WERI-Rb-1 (cell line): ENCODE measurements at places on chromosomes 2 and 18.

DNA sequence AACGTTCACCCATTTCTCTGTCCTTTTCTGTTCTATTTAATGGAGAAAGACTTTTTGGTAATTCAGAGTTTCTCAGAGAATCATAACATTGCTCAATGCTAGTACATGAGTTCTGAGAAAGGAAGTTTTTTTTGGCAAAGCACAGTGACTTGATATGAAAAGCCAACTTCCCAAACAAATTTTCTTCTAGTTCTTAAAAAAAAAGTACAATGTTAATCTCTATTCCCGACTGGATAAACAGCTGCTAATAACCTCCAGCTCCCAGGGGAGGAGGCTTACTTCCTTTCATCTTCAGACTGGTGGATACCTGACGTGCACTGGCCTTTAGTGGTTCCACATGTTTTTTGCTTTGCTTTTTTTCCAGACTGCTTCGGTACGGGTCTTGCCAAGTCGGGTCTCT is 284.6 kb upstream of the CCDC68 start:
- DNase-seq = no peak

DNA sequence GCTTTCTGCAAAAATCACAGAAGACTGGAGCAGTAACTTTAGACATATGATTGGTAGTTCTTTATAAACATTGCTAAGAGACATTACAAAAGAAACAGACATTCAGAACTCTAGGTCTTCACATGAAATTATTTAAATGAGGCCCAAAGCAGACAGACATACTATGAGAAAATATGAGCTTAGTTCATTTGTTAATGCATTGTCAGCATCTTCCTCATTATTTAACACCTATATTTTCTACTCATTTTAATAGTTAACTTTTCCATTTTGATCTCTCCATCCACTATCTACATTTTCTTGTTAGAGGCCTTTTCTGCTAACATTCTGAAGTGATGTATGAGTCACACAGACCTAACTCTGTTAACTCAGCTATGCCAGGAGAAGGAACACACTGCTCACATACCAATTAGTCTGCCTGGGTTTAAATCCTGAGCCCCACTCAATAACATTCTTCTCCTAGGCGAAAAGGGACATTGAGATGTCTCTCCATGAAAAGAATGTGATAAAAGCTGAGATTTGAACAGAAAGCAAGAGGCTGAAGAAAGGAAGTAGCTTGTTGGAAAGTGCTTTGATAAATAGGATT is 400.3 kb upstream of the PKDCC start:
- no peak for DNase-seq

GRCh38 chr2:196314780-196315179 is 143.4 kb upstream of the STK17B start:
- DNase-seq = no peak

- peak; percentile 28 for DNase-seq
These were observed 3.5 kb upstream of the CROCC2 start for GRCh38 chr2:240902615-240903041.

- DNase-seq = peak; percentile 90
These were observed 42.1 kb upstream of the LAPTM4A start for GRCh38 chr2:20093263-20094141.

DNA sequence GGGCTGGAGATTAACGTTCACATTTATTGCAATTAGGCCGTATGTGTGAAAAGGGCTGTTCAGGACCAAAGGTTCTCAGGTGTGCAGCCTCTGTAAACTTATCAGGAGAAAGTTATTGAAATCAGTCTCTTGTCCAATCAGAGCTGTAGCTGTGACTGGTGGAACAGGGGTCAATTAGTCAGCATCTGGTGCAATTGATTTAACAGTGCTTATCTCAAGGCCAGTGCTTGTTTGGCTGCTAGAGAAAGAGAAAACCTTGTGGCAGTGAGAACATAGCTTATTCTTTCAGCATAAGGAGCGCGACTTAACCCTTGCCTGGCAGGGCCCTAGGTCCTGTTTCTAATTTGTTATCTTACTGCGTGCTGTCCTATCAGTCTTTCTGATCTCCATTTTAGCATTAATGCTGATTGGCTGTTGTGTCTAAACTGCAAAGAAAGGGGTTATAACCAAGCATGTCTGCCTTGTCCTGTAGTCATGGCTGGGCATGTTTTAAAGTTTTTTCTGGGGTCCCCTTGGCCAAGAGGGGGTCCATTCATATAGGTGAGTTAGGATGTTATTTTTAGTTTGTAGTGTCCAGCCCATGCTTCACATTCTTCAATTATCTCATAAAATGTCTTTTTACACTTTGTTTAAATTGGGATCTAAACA is 66.4 kb downstream of the CYB5A start:
- no peak for DNase-seq

- DNase-seq = no peak
These were observed 54.7 kb downstream of the BCL2 start for GRCh38 chr18:63264871-63265270.

GRCh38 chr2:101415220-101415619 is 27.9 kb upstream of the CREG2 start:
- DNase-seq = no peak

DNA sequence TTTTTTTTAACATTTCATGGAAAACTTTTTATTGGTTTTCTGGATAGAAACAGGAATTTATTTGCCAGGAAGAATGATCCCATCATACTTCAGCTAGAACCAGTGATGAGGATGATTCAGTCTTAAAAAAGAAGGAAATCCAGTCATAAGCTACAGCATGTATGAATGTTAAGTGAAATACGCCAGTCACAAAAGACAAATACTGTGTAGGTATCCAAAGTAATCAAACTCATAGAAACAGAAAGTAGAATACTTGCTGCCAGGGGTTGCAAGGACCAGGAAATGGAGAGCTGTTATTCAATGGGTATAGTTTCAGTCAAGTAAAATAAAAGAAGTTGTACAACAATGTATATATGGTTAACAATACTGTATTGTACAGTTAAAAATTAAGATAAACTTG is 21.3 kb downstream of the PSME4 start:
- no peak for DNase-seq

DNA sequence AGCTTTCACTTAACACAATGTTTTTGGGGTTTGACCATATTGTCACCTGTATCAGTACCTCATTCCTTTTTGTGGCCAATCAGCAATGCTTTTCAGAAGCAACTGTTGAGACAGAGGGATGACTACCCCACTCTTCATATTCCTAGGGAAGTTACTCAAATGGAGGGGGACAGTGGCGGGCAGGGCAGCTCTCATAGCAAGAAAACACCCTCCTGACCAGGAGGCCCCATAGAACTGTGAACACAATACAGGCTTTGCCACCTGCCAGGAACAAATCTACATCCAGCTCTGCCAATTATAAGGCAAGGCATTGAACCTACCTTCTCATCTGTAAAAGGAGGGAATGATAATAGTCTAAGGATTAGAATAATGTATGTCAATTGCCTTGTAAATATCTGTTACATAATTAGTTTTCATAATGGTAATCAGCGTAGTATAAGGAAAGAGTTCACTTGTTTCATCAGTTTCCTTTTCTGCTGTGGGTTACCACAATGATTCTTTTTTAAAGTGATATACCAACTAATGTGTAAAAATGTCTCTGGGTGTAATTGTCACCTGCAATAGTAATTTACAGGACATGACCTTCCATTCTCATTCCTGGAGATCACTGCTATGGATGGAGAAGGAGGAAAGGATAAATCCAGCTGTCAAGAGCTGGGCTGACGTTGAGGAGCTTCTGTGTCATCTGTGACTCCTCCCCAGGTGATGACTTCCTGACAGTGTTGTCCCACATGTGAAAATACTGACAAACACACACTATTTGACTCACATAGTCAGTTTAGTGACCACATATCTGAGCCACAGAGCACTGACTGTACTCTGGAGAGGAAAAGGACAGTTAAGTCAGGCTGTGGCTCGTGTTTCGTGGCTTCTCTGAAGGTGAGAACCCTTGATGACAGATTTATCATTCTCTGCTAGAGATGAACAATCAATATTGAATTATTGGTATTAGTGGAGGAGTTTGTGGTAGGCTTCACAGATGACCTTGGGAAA is 13.5 kb downstream of the ALPK2 start:
- no peak for DNase-seq

DNA sequence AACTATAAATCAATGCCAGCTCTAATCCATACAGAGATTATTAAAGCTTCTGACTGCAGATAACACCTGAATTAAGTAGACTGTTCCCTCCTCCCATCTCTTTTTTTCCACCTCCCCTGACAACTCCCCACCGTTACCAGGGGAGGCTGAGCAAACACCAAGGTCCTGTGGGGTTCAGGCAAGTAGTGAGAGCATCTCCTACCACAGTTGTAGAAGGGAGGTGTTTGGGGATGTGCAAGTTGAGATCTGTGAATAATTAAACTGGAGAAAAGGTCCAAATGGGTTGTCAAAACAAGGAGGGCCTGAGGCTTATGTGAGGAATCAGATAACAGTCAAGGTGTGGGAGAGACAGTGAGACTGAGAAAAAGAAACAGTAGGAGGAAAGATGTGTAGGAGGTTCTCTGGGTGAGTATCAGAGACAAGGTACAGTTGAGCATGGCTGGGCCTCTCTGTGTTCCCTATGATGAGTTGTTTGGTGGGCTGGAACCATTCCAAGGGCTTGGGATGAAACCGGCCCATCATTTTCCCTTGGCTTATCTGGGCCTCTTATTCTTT is 194.6 kb downstream of the CYRIA start:
- DNase-seq = no peak

- no peak for DNase-seq
These were observed 872 bp downstream of the RDH14 start for GRCh38 chr2:18559531-18560030.

GRCh38 chr18:74476140-74476539 is 19.0 kb upstream of the DIPK1C start:
- peak; percentile 75 for DNase-seq

- DNase-seq = no peak
These were observed 30.1 kb downstream of the KCTD18 start for GRCh38 chr2:200479692-200480265.

GRCh38 chr18:11671156-11671555 is 17.9 kb upstream of the GNAL start:
- no peak for DNase-seq

GRCh38 chr2:226838722-226839121 is 2.9 kb downstream of the RHBDD1 start:
- DNase-seq = no peak

- DNase-seq = peak; percentile 49
These were observed 39.9 kb downstream of the CENPO start for GRCh38 chr2:24832931-24833701.

DNA sequence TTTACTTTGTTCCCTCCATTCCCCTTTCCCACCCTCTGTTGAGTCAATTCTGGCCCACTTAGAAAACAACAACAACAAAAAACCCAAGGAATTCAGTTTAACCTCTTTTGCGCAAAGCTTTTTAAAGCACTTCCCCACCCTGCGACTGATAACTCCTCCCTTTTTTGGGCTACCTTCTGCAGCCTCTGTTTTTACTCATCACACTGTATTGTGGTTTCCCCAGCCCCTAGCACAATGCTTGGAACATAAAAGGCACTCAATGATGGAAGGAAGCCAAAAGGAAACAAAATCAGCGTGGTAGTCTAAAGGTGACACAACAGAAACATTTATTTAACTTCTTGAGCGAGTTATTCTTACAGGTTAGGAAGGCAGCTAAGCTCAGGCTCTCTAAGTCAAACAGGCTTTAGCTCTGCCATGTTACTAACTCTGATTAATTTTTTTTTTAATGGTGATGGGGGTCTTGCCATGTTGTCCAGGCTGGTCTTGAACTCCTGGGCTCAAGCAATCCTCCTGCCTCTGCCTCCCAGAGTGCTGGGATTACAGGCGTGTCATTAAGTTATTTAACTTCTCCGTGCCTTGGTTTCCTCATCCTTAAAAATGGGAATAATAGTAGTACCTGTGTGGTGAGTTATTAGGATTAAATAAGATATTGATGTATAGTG is 1.3 kb downstream of the CEP68 start:
- DNase-seq = no peak

DNA sequence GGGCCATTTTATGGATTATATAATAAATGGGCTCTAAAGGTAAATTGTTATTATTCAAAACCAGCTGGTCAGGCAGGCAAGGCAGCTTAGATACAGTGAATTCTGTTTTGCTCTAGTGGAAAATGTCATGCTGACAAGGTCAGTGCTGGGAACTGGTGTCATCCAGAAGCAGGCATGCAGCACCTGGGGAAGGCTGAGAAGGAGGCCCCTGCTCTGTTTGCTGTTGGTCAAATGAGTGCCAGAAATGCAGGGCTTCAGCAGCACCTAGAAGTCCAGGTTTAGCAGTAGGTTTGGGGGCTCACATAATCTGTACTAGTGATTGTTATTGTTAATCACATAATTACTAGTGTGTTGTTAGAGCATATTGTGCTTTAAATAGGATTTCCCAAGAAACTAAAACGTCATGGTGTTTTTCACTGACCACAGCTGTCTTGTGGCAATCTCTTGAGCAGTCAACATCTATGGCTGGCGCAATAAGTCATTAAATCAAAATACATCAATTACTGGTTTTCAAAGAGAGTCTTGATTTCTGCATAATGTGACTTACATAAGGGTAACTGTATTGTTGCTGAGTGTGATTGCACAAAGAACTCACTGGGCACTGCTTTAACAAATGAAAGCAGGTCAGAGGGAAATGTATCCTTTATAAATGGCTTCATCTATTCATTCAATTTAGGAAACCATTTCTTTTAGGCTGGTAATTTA is 99.1 kb downstream of the MYO3B start:
- no peak for DNase-seq
